ENCODE measurements at places on chromosomes 6 and 20.

GRCh38 chr6:144888621-144889020, 603.5 kb downstream of the UTRN start:
- DNase-seq: no peak

- DNase-seq: peak; percentile 94
These were observed at the start of gene PRR3 for GRCh38 chr6:30556906-30557682. Gene PRR3, plus strand, starts transcription at chr6:30557295. Its CDS starts 50 bp downstream, at chr6:30557345.

GRCh38 chr6:147192278-147192911, 11.8 kb upstream of the STXBP5 start:
- no peak for DNase-seq

DNA sequence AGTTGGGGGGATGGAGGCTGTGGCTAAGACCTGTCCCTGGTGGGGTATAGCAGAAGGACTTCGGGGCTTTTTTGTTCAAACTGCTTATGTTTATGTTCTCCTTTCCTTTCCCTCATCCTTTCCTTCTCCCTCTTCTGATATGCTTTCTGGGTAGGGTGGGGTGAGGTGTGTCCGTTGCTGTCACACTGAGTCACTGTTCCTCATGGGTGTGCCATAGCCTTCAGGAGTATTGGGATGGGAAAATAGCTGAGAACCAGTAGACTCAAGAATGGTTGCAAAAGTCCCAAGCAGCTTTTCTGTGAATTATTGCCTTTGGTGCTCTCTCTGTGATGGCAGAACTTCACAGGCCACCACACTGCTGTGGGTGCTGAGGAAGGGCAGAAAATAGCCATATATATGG, 39.6 kb downstream of the TPD52L1 start:
- DNase-seq: no peak

DNA sequence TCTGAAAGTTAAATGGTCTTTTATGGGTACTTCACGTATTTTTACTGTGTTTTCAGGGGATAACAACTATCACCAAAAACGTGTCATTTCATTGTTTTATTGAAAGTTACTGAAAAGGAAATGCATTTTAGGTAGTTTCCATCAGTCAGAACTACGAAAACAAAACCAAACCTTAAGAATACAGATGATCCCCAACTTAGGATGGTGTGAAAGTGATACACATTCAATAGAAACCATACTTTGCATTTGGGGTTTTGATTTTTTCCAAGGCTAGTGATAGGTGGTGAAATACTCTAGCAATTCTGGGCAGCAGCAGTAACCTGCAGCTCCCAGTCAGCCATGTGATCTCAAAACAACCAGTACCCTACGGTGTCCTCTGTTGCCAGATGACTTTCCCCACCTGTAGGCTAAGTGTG, 25.9 kb upstream of the EFHC1 start:
- no peak for DNase-seq

DNA sequence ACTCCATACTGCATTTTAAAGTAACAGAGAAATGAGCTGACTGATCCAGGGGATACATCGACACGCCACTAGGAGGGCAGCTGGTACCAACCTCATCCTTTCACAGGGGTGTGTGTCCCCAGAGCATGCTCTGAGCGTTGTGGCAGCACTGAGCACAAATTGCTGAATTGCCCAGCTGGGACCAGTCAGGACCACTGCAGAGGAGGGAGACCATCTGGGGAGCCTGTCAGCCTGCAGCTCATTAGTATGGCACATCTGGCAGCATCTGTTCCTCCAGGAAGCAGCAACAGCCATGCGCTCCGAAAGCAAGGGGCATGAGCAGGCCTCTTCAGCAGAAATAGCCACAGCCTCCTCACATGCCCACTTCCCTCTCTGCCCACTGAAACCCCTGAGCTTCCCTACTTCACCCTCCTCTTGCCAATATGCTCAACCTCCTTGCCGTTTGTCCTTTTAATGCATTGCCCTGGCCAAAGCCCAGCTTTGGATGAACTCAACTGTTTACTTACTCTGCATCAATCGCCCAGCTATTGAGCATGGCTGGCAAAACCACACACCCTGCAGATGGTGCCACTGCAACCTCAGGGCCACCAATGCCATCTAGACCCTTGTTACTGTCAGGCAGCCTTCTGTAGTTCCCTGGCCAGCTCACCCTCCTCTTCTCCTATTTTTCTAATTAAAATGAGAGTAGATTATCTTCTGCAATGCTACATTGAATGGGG, 77.6 kb upstream of the NEDD9 start:
- no peak for DNase-seq

- no peak for DNase-seq
These were observed at the start of gene SLC44A4 for GRCh38 chr6:31878726-31879125. Gene SLC44A4, minus strand, starts transcription at chr6:31878997. Its CDS starts 17 bp downstream, at chr6:31878980.

GRCh38 chr6:110053395-110054240, 75.5 kb downstream of the GPR6 start:
- no peak for DNase-seq

GRCh38 chr6:111992851-111993250, 61.1 kb upstream of the CCN6 start:
- DNase-seq: no peak

DNA sequence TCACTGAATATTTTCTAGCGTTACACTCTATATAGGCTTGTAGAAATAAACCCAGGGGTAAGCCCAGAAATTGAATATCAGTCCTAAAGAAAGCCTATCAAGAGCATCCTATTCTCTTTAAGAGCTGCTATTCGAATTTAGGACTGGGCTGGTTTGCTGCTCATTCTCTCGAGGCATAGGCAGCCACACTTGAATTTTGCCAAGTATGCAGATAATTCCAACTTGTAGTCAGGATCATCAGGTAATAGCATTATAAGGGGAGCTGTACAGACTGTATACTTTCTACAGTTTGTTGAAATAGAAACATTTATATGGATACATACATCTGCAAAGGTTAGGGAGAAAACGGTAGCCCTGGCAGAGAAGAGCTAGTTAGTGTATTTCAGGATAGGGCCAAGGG, 2.1 kb upstream of the ZBTB2 start:
- no peak for DNase-seq

DNA sequence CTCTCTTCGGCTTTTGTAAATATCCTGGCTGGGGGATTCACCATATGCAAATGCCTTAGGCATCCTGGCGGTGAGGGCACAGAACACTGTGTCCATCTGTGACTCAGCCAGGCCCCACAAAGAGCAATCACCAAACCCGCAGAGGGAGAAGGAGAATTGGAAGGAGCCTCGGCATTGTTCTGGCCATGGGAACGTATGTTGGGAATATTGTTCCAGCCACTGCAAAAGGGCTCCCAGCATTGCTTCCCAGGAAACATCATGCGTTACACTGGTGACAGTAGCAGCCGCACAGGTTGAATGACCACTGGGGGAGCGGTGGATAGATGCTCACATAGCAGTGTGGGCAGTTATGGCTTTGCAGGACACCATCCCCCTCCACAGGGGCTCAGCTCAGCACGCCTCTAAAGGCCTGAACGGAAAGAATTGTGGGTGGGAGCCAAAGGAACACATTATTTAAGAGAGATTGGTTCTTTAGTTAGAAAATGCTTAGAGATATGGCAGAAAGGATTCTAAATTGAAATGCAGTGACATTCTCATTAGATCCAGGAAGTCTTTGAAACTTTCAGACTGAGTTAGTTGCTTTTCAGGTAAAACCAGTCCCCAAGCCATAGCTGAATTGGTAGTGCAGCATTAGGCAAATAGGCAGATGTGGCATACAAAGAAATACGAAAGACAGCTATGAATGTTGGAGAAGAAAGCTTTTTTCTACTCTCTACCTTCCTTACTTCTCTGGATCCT, 104.3 kb downstream of the RNF144B start:
- no peak for DNase-seq

DNA sequence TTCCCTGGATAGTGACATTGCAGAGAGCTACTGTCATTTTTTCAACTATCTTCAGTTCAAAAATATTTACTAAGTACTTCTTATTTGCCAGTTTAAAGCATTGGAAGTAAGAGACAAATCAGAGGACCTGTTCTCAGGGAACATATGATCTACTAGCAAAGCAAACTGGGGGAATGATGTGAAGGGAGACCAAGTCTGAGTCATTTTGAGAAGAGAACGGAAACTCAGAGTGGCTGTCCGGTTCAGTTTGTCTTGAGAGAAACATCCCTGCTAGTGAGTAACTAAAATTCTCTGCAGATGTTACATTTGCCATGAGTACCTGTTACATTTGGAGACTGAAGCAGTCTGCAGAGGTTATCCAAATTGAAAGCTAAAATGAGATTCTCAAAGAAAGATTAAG, 118.3 kb downstream of the KCNQ5 start:
- DNase-seq: no peak

GRCh38 chr6:134882426-134883038, 67.4 kb downstream of the ALDH8A1 start:
- no peak for DNase-seq

DNA sequence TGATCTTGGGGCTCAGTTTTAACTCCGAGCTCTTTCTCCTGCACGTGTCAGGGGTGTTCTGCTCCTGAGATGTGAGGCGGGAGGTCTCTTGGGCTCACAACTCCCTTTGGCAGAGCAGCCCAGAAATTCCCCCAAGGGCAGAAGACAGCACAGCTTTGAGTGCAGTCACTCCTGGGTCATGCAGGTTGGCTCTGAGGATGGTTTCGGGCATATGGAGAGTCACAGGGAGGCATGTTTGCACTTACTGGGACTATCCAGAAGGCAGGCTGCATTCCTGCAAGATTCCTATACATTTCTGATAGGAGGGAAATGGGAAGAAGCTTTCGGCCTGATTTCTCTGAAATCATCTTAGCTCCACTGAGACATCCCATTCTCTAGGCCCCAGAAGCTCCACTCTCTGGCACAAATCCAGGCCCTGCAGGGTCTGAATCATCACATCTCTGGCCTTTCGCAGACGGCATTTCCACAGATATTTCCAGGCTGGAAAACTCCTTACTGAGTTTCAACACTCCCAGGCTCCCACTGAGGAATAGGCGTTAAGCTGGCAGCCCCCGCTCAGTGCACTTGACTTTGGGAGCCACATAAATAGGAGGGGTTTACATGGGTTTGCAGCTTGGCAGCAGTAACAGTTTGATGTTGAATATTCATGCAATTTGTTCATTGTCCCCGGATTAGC, 39.7 kb downstream of the AGPAT4 start:
- no peak for DNase-seq

GRCh38 chr6:69343851-69344250, 453.0 kb downstream of the LMBRD1 start:
- DNase-seq: no peak

GRCh38 chr6:129494099-129494498, 215.9 kb downstream of the ARHGAP18 start:
- DNase-seq: no peak

- no peak for DNase-seq
These were observed 65.1 kb downstream of the SOD2 start for GRCh38 chr6:159627939-159628338.

Data from mesenteric fat pad (tissue), 1 donor.